Activated T-cell treated with anti-CD3 and anti-CD28 coated beads, Interleukin-2, amount 50 U/mL, for 72 hours (primary cell): ENCODE measurements at places on chromosomes 1 and 21. TPM values are rescaled to one million over a fixed set of nuclear protein-coding genes. Genes with fewer than 3 reads are reported as not detected.

Gene KRTAP11-1
- not detected for total RNA-seq

Gene EDN2
- total RNA-seq, result not detected

Gene RGS1
- total RNA-seq, result 25.8 TPM

Gene ERRFI1
- 3.3 TPM for total RNA-seq

Gene LIN28A
- not detected for total RNA-seq

Gene KCNJ9
- 0.05 TPM for total RNA-seq

Gene SIK1
- total RNA-seq, result 6.7 TPM

Gene CFHR1
- not detected for total RNA-seq

Gene FOXO6
- total RNA-seq, result 0.21 TPM

Gene CYP2J2
- 0.82 TPM for total RNA-seq

Gene FCGR1A
- total RNA-seq, result not detected

GRCh38 chr1:18409609-18410237 is 71.0 kb upstream of the KLHDC7A start:
- H3K4me1 ChIP-seq, result no peaks in the 10 kb centered on the region
- H3K4me3 ChIP-seq, result no peak overlapping the region
- no peak overlapping the region for H3K27ac ChIP-seq
- no peak for DNase-seq
- no peaks in the 10 kb centered on the region for H3K36me3 ChIP-seq

DNA sequence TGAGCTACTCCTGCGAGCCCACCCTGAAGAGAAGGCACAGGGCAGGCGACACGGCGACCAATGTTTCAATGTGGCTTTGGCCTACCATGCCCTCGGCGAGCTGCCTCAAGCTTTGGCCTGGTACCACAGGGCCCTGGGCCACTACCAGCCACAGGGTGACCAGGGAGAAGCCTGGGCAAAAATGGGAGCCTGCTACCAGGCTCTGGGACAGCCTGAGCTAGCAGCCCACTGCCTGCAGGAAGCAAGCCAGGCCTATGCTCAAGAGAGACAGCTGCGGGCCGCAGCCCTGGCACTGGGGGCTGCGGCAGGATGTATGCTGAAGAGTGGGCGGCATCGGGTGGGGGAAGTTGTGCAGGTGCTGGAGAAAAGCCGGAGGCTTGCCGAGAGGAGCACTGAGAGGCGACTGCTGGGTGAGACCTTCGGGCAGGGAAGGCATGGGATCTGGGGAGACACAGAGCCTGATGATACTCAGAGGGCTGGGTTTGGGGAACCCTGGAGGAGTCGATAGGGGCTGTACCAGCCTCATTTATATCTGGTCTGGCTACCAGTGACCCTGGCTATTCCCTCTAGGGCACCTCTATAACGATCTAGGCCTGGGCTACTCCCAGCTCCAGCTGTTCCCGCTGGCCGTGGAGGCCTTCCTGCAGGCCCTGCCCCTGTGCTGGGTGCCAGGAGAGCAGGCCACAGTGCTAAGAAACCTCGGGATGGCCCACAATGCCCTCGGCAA is 2.3 kb downstream of the TTC24 start:
- H3K4me3 ChIP-seq, result peak overlapping the region; percentile 96
- H3K4me1 ChIP-seq, result peaks cover 40% of the 10 kb centered on the region
- DNase-seq, result peak; percentile 63
- H3K36me3 ChIP-seq, result no peaks in the 10 kb centered on the region
- no peaks in the 10 kb centered on the region for H3K27me3 ChIP-seq

GRCh38 chr1:17419626-17420328 is 19.7 kb downstream of the RCC2 start:
- H3K36me3 ChIP-seq, result peaks cover 9% of the 10 kb centered on the region
- peaks cover 15% of the 10 kb centered on the region for H3K4me1 ChIP-seq
- no peak overlapping the region for H3K27ac ChIP-seq
- no peak overlapping the region for H3K4me3 ChIP-seq
- peak; percentile 56 for DNase-seq

- no peak for DNase-seq
- no peak overlapping the region for H3K27ac ChIP-seq
- H3K27me3 ChIP-seq, result no peaks in the 10 kb centered on the region
- no peak overlapping the region for H3K4me3 ChIP-seq
These were observed 23.9 kb downstream of the BTF3L4 start for GRCh38 chr1:52080014-52080415.

- DNase-seq, result peak; percentile 17
- peak overlapping the region; percentile 98 for H3K4me3 ChIP-seq
- H3K36me3 ChIP-seq, result peaks cover 6% of the 10 kb centered on the region
- H3K27ac ChIP-seq, result peak overlapping the region; percentile 86
These were observed 598 bp upstream of the ADIPOR1 start for GRCh38 chr1:202958544-202959275.

DNA sequence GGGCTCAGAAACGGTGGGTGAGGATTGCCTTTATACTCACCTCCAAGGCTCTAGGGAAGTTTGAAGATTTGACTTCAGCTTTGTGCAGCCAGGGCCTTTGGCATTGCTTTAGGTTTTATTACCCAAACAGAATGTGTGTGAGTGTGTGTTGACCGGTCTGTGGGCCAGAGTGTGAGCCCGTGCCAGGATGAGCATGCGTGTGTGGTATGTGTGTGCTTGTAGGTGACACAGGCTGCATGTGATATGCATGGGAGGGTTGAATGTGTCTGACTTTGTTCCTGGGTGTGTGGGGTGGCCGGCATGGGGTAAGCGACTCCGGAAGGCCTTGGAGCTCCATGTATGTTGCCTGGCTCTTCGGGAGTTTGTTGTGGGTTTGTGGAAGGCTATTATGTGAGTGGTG is 160.5 kb downstream of the FOXD2 start:
- no peak overlapping the region for H3K27ac ChIP-seq
- peaks cover 28% of the 10 kb centered on the region for H3K27me3 ChIP-seq
- no peaks in the 10 kb centered on the region for H3K4me1 ChIP-seq
- H3K36me3 ChIP-seq, result peaks cover 5% of the 10 kb centered on the region

DNA sequence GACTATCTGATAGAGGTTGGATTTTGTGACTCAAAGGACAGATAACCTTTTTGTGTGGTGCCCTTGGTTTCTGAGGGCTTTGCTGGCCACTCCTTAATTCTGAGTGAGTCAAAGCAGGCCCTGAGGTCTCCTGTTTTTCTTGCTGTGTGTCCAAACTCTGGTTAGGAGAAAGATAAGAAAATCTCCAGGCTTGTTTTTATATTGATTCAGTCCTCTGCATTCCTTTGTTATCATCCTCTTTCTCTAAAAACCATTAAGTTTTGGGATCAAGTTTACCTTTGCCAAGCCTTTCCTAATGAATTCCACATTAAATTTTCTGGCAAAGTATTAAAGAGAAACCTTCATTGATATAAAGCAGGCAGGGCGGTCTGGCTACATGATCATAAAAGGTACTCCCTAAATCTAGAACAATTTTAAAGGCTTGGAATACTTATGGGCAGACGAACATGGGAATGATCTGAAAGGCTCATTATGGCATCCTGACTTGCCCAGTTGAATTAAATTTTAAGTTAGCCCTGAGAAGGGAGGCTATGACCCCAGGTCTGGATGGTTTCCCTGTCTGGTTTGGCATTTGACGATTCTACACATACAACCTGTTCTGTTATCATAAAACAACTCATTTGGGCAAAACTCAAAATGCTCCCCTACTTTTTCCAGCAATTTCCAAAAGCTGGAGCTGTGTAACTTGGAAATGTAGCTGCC is 20.8 kb downstream of the ZBTB8B start:
- H3K4me3 ChIP-seq, result no peak overlapping the region
- H3K36me3 ChIP-seq, result no peaks in the 10 kb centered on the region
- DNase-seq, result no peak
- H3K27ac ChIP-seq, result no peak overlapping the region

GRCh38 chr21:15092745-15093144 is 27.9 kb upstream of the NRIP1 start:
- H3K4me3 ChIP-seq, result no peak overlapping the region
- H3K36me3 ChIP-seq, result no peaks in the 10 kb centered on the region
- no peak overlapping the region for H3K27ac ChIP-seq
- DNase-seq, result no peak
- H3K27me3 ChIP-seq, result no peaks in the 10 kb centered on the region

DNA sequence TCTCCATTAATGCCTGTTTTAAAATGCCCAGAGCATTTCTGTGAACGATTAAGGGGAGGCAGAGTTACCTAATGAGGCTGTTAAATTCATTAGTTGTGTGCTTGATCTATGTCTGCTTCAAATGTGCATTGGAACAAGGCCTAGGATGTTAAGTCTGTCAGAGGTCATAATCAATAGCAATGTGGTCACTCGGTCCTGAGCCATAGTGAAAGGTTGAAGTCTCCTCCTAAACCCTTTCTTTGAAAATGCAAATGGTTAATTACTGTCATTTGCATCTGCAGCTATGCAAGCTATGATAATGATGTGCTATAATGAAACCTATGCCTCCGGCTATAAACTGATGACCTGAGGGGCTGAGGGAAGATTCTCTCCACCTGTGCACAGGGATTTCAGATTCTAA is 114.2 kb upstream of the NR5A2 start:
- H3K4me3 ChIP-seq, result no peak overlapping the region
- no peaks in the 10 kb centered on the region for H3K4me1 ChIP-seq
- no peak for DNase-seq
- peaks cover 14% of the 10 kb centered on the region for H3K27me3 ChIP-seq

- peaks cover 35% of the 10 kb centered on the region for H3K4me1 ChIP-seq
- H3K27ac ChIP-seq, result no peak overlapping the region
- H3K36me3 ChIP-seq, result no peaks in the 10 kb centered on the region
- no peaks in the 10 kb centered on the region for H3K27me3 ChIP-seq
These were observed 1.8 kb upstream of the ZBTB48 start for GRCh38 chr1:6577831-6578525.

- no peaks in the 10 kb centered on the region for H3K27me3 ChIP-seq
- no peak overlapping the region for H3K4me3 ChIP-seq
- no peak overlapping the region for H3K27ac ChIP-seq
- peak; percentile 86 for DNase-seq
- H3K36me3 ChIP-seq, result no peaks in the 10 kb centered on the region
These were observed 5.3 kb upstream of the TUFT1 start for GRCh38 chr1:151534662-151535278.

- H3K27me3 ChIP-seq, result peaks cover 77% of the 10 kb centered on the region
- peaks cover 42% of the 10 kb centered on the region for H3K4me1 ChIP-seq
- H3K36me3 ChIP-seq, result peaks cover 4% of the 10 kb centered on the region
- DNase-seq, result peak; percentile 40
- peak overlapping the region; percentile 88 for H3K4me3 ChIP-seq
These were observed 509 bp downstream of the PIK3R3 start for GRCh38 chr1:46131712-46132528.

- no peak overlapping the region for H3K4me3 ChIP-seq
- no peaks in the 10 kb centered on the region for H3K27me3 ChIP-seq
- DNase-seq, result no peak
- H3K36me3 ChIP-seq, result peaks cover 2% of the 10 kb centered on the region
These were observed 60.5 kb downstream of the C21orf91 start for GRCh38 chr21:17758683-17759082.

DNA sequence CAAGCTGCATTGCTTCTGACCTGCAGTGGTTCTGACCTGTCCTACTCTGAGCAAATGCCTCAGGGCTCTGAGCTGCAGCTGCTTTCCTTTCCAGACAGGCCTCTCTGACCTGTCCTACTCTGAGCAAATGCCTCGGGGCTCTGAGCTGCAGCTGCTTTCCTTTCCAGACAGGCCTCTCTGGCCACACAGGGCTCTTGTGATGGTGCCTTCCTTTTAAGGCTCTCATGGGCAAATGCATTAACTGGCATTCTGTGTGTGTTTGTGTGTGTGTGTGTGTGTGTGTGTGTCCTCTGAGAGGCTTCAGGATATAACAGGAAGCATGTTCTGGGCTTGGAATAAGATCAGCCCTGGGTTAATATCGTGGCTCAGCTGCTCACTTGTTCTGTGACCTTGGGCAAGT is 131.3 kb downstream of the NTPCR start:
- no peak overlapping the region for H3K4me3 ChIP-seq
- peaks cover 4% of the 10 kb centered on the region for H3K36me3 ChIP-seq
- H3K27ac ChIP-seq, result no peak overlapping the region
- no peaks in the 10 kb centered on the region for H3K27me3 ChIP-seq
- no peaks in the 10 kb centered on the region for H3K4me1 ChIP-seq

DNA sequence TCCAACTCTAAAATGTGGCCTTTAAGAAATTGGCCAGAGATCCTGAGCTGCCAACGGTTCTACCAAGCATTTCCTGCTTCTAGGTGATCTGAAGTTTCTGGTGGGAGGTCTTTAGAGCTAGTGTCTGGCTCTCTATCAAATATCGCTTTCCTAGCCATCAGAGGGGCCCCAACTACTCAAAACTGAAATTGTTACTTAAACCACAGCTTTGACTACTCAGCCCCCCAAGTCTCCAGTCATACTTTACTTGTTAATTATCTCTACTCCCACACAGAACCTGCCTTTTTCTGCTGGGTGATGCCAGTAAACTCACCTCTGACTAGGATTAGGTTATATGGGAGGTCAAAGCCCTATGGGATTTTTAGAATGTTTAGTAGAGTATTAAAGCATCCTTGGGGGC is 95.1 kb downstream of the FASLG start:
- H3K27ac ChIP-seq, result no peak overlapping the region
- peaks cover 72% of the 10 kb centered on the region for H3K27me3 ChIP-seq
- H3K36me3 ChIP-seq, result no peaks in the 10 kb centered on the region
- peaks cover 54% of the 10 kb centered on the region for H3K4me1 ChIP-seq

- H3K36me3 ChIP-seq, result peaks cover 7% of the 10 kb centered on the region
- no peak for DNase-seq
- H3K27ac ChIP-seq, result no peak overlapping the region
- H3K27me3 ChIP-seq, result no peaks in the 10 kb centered on the region
- no peak overlapping the region for H3K4me3 ChIP-seq
These were observed 11.8 kb downstream of the NPHP4 start for GRCh38 chr1:5980314-5981008.

DNA sequence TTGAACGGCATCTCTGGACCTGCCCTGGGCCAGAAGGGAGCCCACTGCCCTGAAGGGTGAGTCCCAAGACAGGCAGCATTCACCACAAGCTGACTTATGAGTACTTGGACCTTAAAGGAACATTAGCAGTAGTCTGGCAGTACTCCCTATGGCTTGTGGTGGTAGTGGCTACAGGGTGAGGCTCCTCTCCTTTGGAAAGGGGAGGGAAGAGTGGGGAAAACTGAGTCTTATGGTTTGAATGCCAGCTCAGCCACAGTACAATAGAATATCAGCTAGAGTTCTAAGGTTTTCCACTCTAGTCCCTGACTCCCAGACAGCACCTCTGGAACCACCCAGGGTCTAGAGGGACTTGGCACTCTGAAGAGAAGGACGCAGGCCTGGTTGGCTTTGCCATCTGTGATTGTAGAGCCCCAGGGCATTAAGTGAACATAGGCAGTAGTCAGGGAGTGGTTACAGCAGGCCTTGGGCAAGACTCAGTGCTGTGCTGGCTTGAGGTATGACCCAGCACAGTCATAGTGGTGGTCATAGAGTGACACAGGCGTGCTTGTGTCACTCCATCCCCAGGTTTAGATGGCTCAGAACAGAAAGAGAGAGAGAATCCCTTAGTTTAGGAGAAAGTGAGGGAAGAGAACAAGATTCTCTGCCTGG is 31.0 kb downstream of the CD53 start:
- no peaks in the 10 kb centered on the region for H3K4me1 ChIP-seq
- no peak overlapping the region for H3K4me3 ChIP-seq
- no peaks in the 10 kb centered on the region for H3K27me3 ChIP-seq
- H3K36me3 ChIP-seq, result peaks cover 20% of the 10 kb centered on the region
- H3K27ac ChIP-seq, result peak overlapping the region; percentile 59
- no peak for DNase-seq

DNA sequence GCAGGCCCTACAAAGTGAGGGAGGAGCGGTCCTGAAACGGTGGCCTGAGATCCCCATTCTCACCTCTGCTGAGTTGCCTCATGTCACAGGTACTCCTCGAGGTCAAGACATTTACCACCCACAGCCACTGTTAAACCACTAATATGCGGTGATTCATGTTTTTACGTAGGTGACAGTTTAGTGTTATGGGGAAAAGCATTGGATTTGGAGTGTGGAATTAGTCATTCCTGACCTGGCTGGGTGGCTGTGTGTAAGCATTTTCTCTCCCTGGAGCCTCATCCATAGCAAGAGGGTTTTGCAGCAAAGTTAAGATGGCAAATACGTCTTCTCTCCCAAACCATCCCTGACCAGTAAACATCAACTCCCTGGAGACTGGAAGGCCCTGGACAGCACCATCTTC is 57.8 kb upstream of the KCNJ6 start:
- DNase-seq, result no peak
- H3K36me3 ChIP-seq, result no peaks in the 10 kb centered on the region
- peaks cover 8% of the 10 kb centered on the region for H3K27me3 ChIP-seq
- no peaks in the 10 kb centered on the region for H3K4me1 ChIP-seq
- no peak overlapping the region for H3K4me3 ChIP-seq
